ENCODE measurements at places on chromosomes 13 and 19.

GRCh38 chr13:113991191-113991669, 17.4 kb upstream of the C13orf46 start:
- DNase-seq = no peak

GRCh38 chr13:32001769-32002168, 29.8 kb upstream of the FRY start:
- DNase-seq = no peak

- DNase-seq = no peak
Observed at GRCh38 chr19:31947436-31948115, 397.8 kb upstream of the ZNF507 start.

DNA sequence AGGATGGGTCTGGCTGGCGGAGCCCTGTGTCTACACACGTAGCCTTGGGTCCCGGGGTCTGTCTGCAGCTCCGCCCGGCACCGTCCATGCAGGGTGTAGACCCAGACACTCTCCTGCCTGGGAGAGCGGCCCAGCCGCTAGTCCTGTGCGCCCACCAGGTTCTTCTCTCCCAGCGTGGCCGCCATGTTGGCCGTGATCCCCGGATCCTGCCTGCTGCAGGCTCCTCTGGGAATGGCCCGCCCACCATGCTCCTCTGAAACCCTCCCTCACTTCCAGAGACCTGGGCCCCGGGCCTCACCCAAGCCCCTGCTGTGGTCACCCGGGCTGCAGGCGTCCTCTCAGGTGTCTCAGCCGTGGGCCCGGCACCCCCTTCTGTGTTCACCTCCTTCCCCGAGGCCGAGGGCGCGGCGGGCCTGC, 57.7 kb upstream of the MCF2L start:
- DNase-seq = no peak

- peak; percentile 53 for DNase-seq
Observed at GRCh38 chr13:31431722-31432137, 232.0 kb downstream of the B3GLCT start.

- DNase-seq = no peak
Observed at GRCh38 chr19:52778811-52779210, 7.8 kb downstream of the ZNF600 start.

All from SK-N-DZ (cell line).